ENCODE measurements at places on chromosomes 16 and 17.

DNA sequence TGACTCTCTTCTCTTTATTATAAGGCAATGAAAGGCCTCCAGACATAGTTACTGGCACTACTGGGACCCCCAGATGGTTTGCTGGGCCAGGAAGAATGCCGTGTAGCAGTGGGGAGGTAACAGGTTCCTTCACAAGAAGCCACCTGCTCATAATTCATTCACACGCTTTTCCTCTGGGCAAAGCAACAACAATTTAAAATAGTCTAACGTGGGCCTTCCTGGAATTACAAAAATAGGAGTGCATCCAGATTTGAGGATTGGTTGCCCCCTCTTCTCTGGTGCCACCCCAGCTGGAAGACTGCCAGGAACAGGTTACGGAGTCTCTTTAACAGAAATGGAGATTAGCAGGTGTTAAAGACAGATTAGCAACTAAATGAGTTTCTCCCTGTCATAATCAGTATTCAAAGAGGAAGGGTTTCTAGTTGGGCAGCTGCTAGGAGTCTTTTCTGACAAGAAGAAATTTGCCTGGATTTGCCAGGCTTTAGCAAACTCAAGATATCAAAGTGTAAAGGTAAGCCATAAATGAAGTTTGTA is 409.6 kb downstream of the NPIPA8 start:
- no peak for DNase-seq

DNA sequence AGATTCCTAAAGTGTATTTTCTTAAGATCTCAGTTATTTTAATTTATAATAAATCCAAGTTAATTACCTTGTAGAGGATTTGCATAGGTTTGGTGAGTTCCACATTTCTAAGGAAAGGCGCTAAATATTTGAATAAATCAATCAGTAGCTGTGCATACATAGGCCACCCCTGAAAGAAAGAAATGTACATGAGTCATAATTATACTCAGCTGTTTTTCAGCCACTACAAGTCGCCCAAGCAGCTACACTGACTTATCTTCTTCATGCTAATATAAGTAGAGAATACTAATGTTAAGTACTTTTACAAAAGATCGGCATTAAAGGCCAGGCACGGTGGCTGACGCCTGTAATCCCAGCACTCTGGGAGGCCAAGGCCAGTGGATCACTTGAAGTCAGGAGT is 14.9 kb downstream of the SETD6 start:
- DNase-seq: no peak

DNA sequence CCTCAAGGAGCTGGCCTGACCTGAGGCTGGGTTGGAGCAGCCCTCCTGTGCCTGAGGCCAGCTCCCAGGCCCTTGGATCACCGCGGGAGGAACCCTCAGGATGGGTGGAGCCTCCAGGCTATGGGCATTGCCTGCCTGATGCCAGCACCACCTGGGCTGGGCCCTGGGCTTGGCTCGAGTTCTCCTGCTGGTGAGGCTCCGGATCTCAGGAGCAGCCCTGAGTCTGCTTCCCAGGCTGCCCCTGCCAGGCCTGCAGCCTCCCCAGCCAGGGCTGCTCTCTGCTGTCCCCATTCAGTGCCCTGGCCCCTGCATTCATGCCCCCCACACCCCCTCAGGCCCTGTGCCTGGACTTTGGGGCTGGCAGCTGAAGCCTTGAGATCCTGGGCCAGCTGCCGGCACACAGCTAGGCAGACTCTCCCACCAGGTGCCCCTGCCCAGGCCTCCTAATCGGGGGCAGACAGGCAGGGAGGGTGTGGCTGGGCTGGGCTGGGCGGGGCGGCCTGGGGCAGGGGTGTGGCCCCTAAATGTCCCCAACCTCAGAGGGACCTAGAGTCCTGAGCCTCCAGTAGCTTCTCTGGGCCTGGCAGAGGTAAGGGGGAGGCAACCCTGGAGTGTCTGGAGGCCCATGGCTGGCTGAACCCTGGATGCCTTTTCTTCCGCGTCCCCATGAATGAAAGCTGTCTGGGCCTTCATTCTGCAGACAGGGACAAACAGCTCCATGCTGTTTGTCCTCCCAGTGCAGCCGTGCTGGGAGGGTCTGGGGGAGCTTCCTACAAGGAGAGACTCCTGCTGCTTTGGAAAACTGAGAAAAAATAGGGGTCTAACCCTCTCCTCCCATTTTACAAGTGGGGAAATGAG is 1.1 kb upstream of the PIGQ start:
- DNase-seq: no peak

- DNase-seq: no peak
These were observed 4.1 kb upstream of the KCTD11 start for GRCh38 chr17:7347630-7348477.

DNA sequence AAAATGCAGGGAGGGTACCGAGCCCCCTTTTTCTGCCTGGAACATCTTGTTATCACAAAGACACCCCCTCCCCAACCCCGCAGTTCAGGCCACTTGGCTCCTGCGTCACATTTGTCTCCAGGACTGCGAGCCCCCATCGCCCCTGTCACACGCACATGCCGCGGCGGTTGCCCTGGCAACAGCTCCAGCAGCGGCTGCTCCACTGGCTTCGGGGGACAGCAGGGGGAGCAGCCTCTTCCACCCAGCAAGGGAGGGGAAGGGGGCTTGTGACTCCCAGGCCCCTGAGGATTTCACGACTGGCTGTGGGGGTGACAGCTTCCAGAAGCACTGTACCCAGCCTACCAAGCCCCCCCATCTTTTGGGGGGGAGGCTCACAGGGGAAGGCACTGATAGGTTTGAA is 2.6 kb downstream of the BAIAP3 start:
- no peak for DNase-seq

DNA sequence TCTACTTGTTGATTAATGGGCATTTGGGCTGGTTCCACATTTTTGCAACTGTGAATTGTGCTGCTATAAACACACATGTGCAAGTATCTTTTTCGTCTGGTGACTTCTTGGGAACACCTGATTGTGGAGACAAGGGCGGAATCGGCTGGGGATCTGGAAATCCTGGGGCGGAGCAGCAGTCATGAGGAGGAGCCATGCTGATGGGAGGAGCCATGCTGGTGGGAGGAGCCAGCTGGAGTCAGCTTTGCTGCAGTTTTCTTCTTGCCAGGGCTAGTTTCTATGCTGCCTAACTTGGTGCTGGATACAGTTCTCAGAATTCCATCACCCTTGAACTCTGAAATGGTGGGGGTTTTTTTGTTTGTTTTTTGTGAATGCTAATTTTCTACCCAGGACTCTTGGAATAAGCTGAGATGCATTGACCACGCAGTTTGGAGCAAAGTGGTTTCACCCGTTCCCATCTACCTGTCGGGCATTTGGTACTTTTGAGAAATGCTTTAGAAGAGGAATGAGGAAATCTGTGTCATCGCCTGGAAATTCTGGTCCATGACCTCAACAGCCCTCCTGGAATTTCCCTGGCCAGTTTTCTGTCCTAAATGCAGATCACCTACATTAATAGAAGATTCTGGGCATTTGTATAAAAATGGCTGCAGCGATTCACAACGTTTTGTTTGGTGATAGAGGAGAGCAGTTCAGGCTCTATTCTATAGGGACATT is 217.4 kb upstream of the ZFHX3 start:
- no peak for DNase-seq

GRCh38 chr16:30474074-30474452 is 1.5 kb downstream of the ITGAL start:
- DNase-seq: no peak

GRCh38 chr16:11639925-11640899 is 28.0 kb upstream of the SNN start:
- no peak for DNase-seq

DNA sequence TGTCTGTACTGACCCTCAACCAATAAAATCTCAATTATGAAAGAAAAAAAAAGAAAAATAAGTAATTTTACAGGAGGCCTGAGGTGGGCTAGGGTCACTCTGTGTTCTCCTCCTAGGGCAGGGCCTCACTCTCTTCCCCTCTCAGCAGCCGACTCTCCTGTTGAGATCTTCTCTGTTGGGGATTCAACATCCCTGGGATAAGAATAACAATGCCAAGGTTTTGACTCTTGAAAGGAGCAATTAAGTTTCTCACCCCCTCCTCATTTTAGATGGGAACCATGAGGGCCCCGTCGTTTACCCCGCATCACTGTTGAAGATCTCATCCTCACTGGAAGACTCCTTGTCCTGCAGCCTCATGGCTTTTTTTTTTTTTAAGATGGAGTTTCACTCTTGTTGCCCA is 21.5 kb upstream of the BRCA1 start:
- no peak for DNase-seq

- no peak for DNase-seq
These were observed 42.9 kb downstream of the CCDC42 start for GRCh38 chr17:8701754-8702153.

DNA sequence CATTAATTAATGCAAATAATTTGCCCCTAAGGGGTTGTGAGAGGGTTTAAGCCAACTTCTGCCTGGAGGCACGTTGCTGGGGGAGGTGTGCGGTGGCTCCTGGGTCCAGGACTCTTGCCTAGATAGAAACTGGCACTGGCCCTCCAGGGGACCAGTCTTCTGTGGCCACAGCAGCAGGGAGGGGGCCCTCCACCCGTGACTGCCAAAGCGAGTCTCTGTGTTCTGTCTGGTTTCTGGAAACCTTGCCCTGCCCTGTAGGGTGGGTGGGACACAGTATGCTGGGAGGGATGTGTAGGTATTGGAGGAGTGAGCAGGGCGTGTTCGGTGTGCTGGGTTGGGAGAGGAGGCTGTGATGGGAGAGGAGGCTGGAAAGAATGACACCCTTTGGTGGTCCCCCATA is 78.8 kb downstream of the TBC1D16 start:
- no peak for DNase-seq

GRCh38 chr17:72613396-72613795 is 479.1 kb downstream of the SLC39A11 start:
- DNase-seq: no peak

GRCh38 chr17:49670002-49670401 is 7.9 kb downstream of the SPOP start:
- no peak for DNase-seq
